ENCODE measurements at places on chromosomes 6 and 20.

DNA sequence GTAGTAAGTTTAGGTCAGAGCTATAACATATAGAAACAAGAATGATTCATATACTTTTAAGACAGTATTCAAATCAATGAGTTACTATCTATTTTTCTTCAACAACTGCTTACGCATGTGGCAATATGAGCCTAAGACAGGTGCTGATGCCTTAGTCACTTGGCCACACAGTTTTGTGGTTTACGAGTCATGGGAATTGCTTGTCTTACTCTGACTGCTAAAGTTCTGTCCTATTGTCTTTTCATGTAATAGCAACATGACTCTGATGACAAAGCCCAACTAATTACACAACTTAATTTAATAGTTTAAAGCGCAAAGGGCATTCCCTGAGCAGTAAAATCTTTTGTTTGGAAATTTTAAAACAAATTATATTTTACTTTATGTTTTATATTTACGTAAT is 159.3 kb upstream of the CENPW start:
- DNase-seq: peak; percentile 4

DNA sequence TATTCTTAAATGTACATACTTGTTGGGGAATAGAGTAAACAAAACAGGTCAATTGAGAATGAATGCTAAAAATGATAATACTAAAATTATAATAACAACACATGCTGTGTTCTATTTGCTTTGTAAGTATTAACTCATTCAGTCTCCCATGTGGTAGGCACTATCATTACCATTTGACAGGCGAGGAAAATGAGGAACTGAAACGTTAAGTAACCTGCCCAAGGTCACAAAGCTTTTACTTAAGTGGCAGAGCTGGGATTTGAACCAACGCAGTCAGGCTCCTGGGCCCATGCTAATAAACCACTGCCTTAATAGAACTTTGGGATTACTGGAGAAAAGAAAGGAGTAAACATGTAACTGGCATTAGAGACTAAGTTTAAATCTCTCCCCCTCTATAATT is 3.8 kb downstream of the NSFL1C start:
- no peak for DNase-seq

DNA sequence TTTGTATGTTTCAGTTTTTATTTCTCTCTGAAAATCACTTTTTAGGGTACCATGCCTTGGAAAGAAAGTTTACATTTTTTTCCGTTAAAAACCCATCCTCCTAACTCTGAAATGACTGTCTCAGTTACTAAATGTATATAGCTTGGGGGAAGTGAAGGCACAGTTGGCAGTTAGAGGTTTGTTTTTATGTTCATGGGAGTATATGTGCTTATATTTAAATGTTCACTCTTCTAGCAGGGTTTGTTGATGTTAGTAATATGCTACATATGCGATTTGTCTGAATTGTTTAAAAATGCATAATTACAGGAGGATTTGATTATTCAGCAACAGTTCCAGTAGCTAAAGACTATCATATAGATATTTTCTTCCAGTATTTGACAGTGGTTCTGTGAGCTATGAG is 31.1 kb downstream of the CDKAL1 start:
- DNase-seq: no peak

DNA sequence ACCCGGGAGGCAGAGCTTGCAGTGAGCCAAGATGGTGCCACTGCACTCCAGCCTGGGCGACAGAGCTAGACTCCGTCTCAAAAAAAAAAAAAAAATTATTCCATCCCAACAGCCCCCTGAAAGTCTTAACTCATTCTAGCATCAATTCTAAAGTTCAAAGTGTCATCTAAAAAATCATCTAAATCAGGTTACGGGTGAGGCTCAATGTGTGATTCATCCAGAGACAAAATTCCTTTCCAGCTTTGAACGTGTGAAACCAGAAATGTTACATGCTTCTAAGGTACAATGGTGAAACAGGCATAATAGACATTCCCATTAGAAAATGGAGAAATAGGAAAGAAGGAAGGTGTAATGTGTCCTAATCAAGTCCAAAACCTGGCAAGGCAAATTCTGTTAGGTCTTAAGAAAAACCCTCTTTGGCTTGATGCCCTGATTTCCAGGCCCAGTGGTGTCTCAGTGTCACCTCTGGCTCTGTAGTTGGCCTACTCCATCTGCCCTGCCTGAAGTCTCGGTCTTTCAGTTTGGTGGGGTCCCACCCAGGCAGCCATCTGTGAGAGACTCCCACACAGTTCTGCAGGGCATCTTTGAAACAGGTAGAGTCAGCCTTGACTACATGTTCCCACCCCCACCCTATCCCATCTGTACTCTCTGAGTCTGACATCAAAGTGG is 43.5 kb downstream of the HFE start:
- DNase-seq: no peak

DNA sequence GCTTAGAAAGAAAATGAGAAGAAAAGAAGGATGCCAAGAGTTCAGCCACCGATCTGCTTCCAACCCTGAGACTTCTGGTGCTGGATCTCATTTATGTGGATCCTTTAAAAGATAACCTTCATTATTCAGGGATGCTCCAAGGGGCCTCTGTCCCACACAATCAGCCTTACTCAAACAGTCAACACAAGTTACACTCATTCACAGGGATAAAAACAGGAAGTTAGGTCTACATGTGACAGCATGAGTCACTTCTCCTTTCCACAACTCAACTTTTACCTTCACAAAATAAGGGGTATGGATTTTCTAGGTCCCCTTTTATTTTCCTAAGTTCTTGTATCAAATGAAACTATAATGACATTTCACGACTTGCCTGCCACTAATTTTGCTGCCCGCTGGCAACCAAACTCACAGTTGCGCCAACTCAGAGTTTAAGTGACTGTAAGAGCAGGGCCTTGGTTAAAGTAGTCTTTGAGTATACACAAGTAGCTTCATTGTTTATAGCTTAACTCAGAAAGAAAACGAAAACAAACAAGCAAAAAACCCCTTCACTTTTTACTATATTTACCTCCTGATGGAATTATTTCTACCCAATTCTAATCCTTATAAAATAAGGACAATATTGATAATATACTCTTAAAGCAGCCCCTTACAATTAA is 278.8 kb upstream of the RUNX2 start:
- no peak for DNase-seq
